ENCODE measurements at places on chromosomes 2 and 18.

GRCh38 chr2:127637725-127638252, 8.2 kb upstream of the GPR17 start:
- H3K27me3 ChIP-seq: no peaks in the 10 kb centered on the region
- no peak overlapping the region for H3K4me3 ChIP-seq
- H3K27ac ChIP-seq: peak overlapping the region; percentile 86
- peaks cover 46% of the 10 kb centered on the region for H3K4me1 ChIP-seq
- H3K36me3 ChIP-seq: peaks cover 30% of the 10 kb centered on the region

DNA sequence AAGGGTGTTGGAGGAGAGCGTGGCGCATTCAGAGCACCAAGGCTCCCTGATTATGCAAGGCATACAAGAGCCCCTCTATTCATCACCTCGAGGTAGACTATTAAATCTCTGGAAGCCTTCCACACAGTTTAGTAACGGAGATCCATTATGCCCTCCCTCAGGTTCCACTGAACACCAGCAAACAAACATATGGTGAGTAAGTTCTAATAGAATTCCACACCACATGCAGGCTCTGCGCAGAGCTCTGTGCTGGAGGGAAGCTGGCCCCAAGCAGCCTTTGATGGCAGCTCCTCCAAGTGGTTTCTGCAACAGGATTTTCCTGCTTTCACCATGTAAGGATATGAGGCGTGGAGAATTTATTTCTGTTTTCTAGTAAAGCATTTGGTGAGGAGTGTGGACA, 238.6 kb downstream of the C1D start:
- H3K27me3 ChIP-seq: no peaks in the 10 kb centered on the region
- no peak for DNase-seq
- no peaks in the 10 kb centered on the region for H3K4me1 ChIP-seq
- H3K27ac ChIP-seq: no peak overlapping the region
- H3K4me3 ChIP-seq: no peak overlapping the region
- no peaks in the 10 kb centered on the region for H3K36me3 ChIP-seq

DNA sequence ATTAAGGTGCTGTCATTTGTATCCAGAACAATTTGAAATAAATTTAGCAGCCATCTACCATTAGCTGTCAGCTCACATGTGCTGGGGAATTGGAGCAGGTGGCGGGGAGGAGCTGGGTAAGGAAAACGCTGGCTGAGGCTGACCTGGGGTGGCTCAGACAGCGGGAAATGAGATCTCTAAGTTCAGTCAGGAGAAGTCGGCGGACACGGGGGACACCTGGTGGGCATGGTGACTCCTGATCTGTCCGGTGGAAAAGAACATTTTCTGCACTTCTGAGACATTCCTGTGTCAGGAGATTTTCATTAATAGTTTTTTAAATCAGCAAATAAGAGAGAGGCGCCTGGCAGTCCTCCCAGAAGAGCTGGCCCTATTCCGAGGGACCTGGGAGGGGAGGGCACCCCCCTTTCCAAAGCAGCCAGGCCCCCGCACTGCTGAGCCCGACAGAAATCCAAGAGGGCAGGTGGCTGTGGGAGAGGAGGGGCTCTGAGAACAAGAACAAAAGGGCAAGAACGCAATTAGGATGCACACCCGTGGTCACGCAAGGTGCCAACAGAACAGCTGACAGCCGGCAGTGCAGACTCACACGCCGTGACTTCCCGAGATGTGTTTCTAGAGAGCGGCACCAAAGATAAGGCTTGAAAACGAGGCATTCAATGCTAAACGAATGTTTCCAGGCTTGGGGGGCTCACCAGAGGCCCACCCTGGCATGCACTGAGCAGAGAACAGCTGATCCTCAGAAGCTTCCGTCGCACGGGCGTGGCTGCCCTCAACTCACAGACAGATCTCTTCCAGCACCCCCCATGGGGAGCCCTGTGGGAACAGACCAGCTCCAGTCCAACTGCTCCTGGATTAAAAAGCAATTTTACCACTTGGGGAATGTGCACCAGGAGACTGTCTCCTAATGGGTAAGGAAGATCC, 26.4 kb downstream of the SLC66A2 start:
- DNase-seq: no peak
- no peaks in the 10 kb centered on the region for H3K27me3 ChIP-seq
- H3K4me1 ChIP-seq: peaks cover 6% of the 10 kb centered on the region

GRCh38 chr2:189393440-189394111, 47.7 kb upstream of the WDR75 start:
- H3K27me3 ChIP-seq: no peaks in the 10 kb centered on the region
- no peaks in the 10 kb centered on the region for H3K36me3 ChIP-seq
- H3K27ac ChIP-seq: no peak overlapping the region
- no peak overlapping the region for H3K4me3 ChIP-seq

DNA sequence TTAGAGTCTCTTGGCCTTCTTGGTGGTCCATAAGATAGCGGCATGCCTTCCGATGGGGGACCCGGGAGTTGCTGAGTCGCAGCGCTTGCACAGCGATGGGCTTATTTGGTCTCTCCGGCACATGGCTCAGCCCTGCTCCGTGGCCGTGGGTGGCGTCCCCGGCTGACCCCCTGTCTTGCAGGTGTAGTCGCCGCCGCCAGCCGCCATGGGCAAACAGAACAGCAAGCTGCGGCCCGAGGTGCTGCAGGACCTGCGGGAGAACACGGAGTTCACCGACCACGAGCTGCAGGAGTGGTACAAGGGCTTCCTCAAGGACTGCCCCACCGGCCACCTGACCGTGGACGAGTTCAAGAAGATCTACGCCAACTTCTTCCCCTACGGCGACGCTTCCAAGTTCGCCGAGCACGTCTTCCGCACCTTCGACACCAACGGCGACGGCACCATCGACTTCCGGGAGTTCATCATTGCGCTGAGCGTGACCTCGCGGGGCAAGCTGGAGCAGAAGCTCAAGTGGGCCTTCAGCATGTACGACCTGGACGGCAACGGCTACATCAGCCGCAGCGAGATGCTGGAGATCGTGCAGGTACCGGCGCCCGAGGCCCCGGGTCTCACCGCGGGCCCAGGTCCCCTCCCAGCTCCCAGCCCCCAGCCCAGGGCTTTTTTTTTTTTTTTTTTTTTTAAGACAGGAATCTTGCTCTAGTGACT, 28.4 kb downstream of the ODC1 start:
- H3K4me3 ChIP-seq: no peak overlapping the region
- no peak for DNase-seq
- no peak overlapping the region for H3K27ac ChIP-seq
- H3K4me1 ChIP-seq: no peaks in the 10 kb centered on the region
- no peaks in the 10 kb centered on the region for H3K36me3 ChIP-seq

GRCh38 chr2:173307293-173307692, 47.4 kb upstream of the CDCA7 start:
- no peak overlapping the region for H3K4me3 ChIP-seq
- H3K27me3 ChIP-seq: no peaks in the 10 kb centered on the region

GRCh38 chr18:58541789-58542425, 87.0 kb downstream of the ALPK2 start:
- peaks cover 7% of the 10 kb centered on the region for H3K4me1 ChIP-seq
- H3K36me3 ChIP-seq: no peaks in the 10 kb centered on the region
- no peaks in the 10 kb centered on the region for H3K27me3 ChIP-seq
- H3K4me3 ChIP-seq: no peak overlapping the region

DNA sequence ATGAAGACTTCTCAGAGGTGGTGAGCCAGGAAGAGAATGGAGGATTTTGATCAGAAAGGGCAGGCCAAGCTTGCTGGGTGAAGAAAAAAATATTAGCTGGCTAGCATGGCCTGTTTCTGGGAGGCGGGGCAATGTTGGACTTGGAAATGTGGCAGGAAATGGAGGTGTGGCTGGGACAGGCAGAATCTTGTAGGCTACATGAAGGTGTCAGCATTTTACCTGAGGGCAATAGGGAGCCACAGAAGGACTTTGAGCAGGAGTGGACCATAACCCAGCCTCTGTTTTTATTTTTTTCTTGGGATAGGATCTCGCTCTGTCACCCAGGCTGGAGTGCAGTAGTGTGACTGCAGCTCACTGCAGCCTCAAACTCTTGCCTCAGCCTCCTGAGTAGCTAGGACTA, 31.7 kb downstream of the EMX1 start:
- H3K27ac ChIP-seq: no peak overlapping the region
- H3K36me3 ChIP-seq: no peaks in the 10 kb centered on the region
- no peak for DNase-seq
- no peaks in the 10 kb centered on the region for H3K4me1 ChIP-seq

DNA sequence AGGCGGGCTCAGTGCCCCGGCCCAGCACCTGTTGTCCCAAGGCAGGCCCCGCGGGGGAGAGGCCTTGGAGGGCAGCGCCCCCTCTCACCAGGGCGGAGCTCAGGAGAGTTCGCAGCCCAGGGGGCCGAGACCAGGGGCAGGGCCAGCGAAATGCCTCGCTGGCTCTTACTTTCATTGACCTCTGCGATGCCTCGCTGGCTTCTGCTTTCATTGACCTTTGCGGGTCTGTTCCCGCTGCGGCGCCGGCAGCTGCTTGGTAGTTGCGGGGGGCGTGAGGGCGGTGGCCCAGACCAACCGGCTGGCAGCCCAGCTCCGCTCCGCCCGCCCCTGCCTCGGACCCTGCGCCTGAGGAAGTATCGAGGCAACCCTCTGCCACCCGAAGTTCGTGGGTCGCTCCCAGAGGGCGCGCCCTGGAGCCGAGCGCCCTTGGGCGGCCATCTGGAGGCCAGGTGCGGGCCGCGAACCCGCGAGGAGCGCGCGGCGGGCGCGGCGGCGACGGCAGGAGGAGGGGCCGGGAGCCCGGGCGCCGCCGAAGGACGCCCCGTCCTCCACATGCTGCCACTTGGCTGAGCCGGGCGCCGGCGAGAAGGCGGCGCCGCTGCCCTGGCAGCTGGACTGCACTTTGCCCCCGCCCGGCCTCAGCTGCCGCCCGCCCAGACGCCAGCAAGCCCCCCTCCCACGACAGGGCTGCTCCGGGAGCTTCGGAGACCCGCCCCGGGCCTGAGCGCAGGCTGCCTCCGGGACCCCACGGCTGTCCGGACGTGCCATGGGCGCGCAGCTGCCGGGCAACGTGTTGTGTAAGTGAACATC, 118.0 kb upstream of the MSTN start:
- H3K27ac ChIP-seq: peak overlapping the region; percentile 92
- peaks cover 7% of the 10 kb centered on the region for H3K4me1 ChIP-seq
- peak overlapping the region; percentile 90 for H3K4me3 ChIP-seq
- no peak for DNase-seq
- H3K27me3 ChIP-seq: no peaks in the 10 kb centered on the region
- no peaks in the 10 kb centered on the region for H3K36me3 ChIP-seq

- H3K27me3 ChIP-seq: no peaks in the 10 kb centered on the region
- DNase-seq: no peak
These were observed at the start of gene INPP4A for GRCh38 chr2:98444436-98445176. Gene INPP4A, plus strand, starts transcription at chr2:98444858. Its CDS starts 75,191 bp downstream, at chr2:98520049.

GRCh38 chr2:59066787-59067399, 825.8 kb upstream of the FANCL start:
- no peaks in the 10 kb centered on the region for H3K27me3 ChIP-seq
- H3K36me3 ChIP-seq: no peaks in the 10 kb centered on the region
- no peak overlapping the region for H3K27ac ChIP-seq
- no peaks in the 10 kb centered on the region for H3K4me1 ChIP-seq
- no peak overlapping the region for H3K4me3 ChIP-seq
- no peak for DNase-seq

DNA sequence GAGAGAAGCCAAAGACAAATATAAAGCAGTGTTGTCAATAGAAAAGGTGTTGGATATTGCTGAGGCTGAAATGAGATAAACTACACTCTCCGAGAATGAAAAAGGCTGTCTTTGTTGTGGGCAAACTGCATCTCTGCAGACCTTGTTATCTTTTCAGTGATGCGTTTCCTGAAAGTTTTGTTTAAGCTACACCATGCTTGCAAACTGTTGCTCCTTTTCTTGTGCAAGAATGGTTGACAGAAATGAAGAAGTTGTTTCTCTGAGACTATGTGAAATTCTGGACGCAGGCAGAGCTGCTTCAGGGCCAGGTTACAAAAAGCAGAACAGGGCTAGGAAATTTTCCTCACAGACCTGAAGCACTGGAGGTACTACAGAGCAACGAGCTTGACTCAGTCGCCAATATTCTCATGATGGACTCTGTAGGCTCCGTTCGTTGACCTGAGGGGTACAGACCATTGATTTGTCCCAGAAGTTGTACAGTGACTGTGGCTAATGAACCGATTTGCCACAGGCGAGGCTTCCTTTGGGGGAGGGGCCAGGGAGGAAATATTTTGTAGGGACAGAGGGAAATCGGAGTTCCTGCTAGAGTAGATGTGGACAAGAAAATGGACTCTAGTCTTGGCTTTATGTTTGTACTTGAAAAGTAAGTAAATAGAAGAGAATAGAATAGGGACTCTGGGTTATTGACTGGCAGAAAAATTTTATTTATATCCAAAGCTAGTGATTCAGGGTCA, 3.5 kb upstream of the ATL2 start:
- H3K27me3 ChIP-seq: no peaks in the 10 kb centered on the region
- H3K4me3 ChIP-seq: no peak overlapping the region
- H3K36me3 ChIP-seq: no peaks in the 10 kb centered on the region
- H3K4me1 ChIP-seq: peaks cover 26% of the 10 kb centered on the region
- no peak overlapping the region for H3K27ac ChIP-seq

DNA sequence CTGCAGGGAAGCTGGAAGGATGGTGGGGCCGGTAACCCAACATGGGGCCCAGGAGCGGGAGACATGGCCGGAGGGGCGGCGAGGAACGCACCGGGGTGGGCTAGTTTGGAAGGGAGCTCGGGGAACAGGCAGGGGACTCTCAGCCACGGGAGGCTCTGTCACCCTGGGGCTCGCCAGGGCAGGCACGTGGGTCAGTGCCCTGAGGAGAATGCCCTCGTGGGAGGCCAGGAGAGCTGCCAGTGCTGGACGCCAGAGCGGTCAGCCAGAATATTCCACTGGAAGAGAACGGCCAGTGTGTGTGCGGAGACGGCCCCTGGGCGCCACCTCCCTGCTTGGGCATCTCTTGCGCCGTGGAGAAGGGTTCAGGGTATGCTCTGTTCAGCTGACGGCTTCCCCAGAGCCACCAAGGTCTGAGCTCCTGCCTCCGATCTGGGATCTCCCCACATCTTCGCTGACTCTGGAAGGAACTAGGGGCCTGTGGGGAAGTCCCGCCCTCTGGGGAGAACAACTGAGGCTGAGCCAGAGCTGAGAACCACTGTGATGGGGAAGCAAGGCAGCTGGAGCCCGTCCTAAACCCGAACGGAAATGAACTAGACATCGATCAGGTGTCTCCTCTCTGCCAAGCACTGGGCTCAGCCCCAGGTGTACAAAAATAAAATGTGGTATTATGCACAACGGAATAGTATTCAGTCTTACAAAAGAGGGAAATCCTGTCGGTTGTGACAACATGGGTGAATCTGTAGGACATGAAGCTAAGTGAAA, 49.3 kb downstream of the TNP1 start:
- no peaks in the 10 kb centered on the region for H3K36me3 ChIP-seq
- H3K4me3 ChIP-seq: no peak overlapping the region
- H3K27me3 ChIP-seq: no peaks in the 10 kb centered on the region

Data from thoracic aorta (tissue), 2 donors.